Vagina (tissue), 2 donors: ENCODE measurements at places on chromosomes 3 and 15. TPM values are rescaled to one million over a fixed set of nuclear protein-coding genes. Genes with fewer than 3 reads are reported as not detected.

CADM2 gene
- total RNA-seq: 3.7 TPM

ATP2B2 gene
- total RNA-seq: 0.25 TPM

SNTN gene
- not detected for total RNA-seq

RGMA gene
- 21.6 TPM for total RNA-seq

CD200R1 gene
- 0.49 TPM for total RNA-seq

NANOGP8 gene
- not detected for total RNA-seq

PIGZ gene
- total RNA-seq: 9.8 TPM

VEPH1 gene
- 2.7 TPM for total RNA-seq

GAP43 gene
- 4.9 TPM for total RNA-seq

DNA sequence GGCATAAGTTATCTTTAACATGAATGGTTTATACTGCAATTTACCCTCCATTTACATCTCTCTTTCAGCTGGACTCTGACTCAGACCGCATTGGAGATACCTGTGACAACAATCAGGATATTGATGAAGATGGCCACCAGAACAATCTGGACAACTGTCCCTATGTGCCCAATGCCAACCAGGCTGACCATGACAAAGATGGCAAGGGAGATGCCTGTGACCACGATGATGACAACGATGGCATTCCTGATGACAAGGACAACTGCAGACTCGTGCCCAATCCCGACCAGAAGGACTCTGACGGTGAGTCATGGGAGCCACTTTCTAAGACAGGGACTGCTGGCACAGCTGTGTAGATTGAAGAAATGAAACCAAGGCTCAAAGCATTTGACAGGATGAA is 11.6 kb downstream of the THBS1 start:
- no peak overlapping the region for H3K27ac ChIP-seq
- no peak for DNase-seq
- no peaks in the 10 kb centered on the region for H3K27me3 ChIP-seq
- H3K36me3 ChIP-seq: no peaks in the 10 kb centered on the region
- peaks cover 5% of the 10 kb centered on the region for H3K4me1 ChIP-seq
- H3K4me3 ChIP-seq: no peak overlapping the region

DNA sequence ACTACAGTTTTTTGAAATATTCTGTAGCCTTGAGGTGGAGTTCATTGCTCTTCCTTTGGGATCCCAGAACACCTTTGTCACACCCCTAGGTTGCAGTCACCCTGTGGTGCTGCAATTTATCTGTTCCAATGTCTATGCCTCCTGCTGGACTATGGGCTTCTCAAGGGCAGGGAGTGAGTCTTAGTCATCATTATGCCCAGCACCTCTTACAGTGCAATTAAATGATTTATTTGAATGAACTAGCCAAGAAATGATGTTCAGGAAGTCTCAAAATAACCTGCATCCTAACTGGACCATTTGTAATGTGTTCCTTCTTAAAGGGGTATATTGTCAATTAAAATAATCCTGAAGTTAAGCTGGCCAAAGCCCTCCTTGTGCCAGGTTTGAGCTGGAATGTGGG is 28.5 kb downstream of the SHC4 start:
- H3K36me3 ChIP-seq: no peaks in the 10 kb centered on the region
- H3K4me1 ChIP-seq: no peaks in the 10 kb centered on the region

- H3K4me1 ChIP-seq: no peaks in the 10 kb centered on the region
- no peaks in the 10 kb centered on the region for H3K27me3 ChIP-seq
- no peak overlapping the region for H3K27ac ChIP-seq
- DNase-seq: no peak
These were observed 108.9 kb upstream of the ZNF717 start for GRCh38 chr3:75894234-75894633.

DNA sequence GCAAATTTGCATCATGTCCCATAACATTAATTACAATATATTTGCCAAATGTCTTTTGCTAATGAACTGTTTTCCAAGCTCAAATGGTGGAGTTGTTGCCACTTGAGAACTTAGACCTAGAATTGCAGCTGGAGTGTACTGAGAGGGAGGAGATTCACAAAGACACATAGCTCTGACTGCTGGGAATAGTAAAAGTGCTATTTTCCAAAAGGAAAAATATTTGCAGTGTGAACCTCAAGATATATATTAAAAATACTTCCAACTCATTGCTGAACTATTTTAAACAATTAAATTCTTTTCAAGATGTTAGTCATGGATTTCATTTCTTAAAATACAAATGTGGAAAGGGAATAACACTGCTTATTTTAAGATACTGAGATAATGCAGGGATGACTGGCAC is 666.8 kb upstream of the ARPP21 start:
- no peak overlapping the region for H3K27ac ChIP-seq
- H3K4me3 ChIP-seq: no peak overlapping the region
- no peaks in the 10 kb centered on the region for H3K27me3 ChIP-seq

DNA sequence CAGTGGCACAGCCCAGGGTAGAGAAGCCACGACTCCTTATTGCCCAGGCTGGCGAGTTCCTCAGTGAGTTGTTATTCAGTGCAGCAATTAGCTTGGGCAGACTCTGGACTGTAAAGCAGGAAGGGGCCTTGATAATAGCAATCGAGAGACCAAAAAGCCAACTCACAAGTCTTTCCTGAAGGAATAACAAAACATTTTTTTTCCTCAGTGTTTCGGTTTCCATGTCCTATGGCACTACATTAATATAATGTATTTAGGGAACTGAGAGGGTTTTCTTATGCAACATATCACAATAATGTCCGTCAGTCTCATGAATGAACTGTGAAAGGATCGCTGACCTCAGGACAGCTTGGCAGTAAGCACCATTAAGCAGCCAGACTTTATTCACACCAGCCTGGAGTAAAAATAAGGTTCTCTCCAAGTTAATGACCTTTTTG is 248.9 kb upstream of the TBL1XR1 start:
- H3K27ac ChIP-seq: no peak overlapping the region
- DNase-seq: no peak

DNA sequence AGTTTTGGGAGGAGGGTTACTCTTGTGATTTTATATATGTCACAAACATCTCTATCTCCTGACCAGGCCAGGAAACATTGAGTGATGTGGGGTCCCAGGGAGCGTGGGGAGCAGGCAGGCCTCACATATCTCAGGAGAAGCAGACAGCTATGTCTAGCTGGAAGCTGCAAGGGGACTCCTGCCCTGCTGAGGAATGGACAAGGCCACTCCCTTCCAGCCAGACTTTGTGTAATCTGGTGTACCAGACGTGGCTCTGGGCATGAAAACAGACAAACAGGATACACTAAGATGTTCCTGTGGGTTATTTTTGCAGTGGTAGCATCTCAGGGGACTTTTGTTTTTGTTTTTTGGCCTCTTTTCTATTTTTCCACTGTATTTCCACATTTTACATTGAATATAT is 23.2 kb downstream of the CYP8B1 start:
- peaks cover 4% of the 10 kb centered on the region for H3K4me1 ChIP-seq
- H3K4me3 ChIP-seq: no peak overlapping the region
- no peaks in the 10 kb centered on the region for H3K36me3 ChIP-seq
- no peaks in the 10 kb centered on the region for H3K27me3 ChIP-seq
- no peak for DNase-seq

DNA sequence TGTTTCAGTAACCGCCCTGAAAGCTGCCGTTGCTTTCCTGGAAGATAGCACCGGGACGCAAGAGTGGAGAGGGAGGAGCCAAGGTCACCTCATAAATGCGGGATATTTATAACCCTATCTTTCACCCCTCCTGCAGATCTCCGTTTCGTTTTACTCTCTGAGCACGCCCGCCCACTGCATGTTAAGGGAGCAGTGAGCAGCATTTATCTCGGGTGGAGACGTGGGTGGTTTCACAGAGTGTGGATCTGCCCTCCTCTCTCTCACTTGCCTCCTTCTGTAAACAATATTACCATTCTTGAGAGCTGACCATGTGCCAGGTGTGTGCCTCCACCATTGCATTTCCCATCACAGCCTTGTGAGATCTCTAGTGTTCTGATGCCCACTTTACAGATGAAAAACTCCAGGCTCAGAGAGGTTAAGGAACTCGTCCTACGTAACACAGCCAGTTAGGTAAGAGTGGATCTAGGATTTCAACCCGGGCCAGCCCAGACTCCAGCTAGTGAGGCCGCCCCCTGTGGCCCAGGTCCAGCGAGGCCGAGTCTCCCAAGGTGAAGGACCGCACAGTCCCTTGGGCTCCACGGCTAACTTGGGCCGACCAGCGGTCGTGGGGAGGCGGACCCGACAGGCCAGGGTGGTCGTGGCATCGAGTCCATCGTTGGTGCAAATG is 16.9 kb upstream of the SEMA4B start:
- no peak for DNase-seq
- peak overlapping the region; percentile 91 for H3K4me3 ChIP-seq

DNA sequence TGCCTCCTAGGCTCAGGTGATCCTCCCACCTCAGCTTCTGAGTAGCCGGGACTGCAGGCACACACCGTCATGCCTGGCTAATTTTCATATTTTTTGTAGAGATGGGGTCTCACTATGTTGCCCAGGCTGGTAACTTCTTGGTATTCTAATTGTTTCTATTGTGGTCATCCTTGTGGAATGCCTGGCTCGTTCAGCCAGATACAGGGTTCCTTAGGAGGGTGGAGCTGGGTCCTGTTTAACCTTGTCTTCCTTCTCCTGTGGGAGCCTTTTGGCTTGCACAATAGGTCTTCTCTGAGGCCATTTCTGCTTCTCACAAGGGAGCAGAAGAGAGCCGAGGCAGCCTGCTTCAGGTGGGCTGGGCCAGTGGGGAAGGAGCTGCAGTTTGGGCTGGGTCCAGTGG is 15.7 kb downstream of the PLEKHO2 start:
- H3K36me3 ChIP-seq: no peaks in the 10 kb centered on the region
- no peak overlapping the region for H3K4me3 ChIP-seq
- H3K27me3 ChIP-seq: no peaks in the 10 kb centered on the region
- no peak for DNase-seq

DNA sequence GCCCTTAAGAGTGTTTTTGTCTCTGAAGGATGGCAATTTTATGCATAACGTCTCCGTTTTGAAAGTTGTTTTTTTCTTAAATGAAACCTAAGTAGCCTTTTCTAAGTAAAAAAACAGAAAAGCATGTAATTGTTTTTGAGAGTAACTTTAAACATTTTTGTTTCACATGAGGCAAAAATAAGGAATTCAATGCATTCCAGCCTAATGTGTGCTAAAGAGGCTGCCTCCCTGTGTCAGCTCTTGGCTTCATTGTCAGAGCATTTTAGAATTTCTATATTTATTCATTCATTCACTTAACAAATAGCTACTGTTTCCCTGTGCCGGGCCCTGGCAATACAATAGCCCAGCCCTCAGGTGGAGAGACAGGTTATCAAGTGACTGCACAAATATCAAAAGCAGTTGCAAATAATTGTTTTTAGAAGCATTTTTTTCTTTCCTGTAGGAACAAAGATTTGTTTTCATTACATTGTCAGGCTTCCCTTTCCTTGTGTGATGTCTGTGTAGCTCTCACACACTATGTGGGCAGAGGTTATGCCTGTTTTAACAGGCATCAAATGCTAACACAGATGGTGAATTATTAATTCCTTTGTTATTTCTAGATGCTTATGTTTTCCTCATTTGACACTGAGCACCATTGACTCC is 81.9 kb downstream of the CCK start:
- no peak overlapping the region for H3K27ac ChIP-seq
- H3K4me3 ChIP-seq: no peak overlapping the region
- DNase-seq: no peak
- peaks cover 7% of the 10 kb centered on the region for H3K4me1 ChIP-seq

- no peaks in the 10 kb centered on the region for H3K4me1 ChIP-seq
- DNase-seq: no peak
- H3K27me3 ChIP-seq: no peaks in the 10 kb centered on the region
- no peaks in the 10 kb centered on the region for H3K36me3 ChIP-seq
These were observed 204.7 kb upstream of the MCTP2 start for GRCh38 chr15:94026458-94027304.

DNA sequence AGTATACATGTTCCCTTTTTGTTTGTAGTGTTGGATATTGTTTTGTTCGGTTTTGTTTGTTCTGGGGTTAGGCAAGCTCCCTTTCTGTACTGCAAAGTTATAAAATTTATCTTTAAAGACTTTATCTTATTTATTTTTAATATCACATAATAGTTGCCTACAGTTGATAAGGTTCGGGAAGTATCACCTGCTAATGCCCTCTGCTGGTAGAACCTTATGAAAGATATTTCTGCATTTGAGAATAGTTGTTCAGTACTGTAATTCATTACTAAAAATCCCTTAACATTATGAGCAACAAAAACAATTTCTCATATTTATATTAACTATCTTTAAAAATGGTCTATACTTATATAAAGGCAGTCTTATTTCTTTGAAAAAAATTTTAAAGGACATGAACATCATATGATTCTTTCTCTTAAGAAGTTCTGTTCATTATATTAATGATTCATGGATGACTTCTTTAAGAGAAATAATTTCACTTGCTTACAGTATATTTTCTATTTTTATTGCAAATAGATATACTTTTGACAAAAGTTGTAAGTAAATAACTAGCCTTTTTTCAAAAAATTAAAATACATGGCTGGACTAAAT is 1126.8 kb downstream of the SI start:
- H3K27me3 ChIP-seq: no peaks in the 10 kb centered on the region
- no peak overlapping the region for H3K27ac ChIP-seq
- H3K4me3 ChIP-seq: no peak overlapping the region
- no peaks in the 10 kb centered on the region for H3K36me3 ChIP-seq
- no peaks in the 10 kb centered on the region for H3K4me1 ChIP-seq

DNA sequence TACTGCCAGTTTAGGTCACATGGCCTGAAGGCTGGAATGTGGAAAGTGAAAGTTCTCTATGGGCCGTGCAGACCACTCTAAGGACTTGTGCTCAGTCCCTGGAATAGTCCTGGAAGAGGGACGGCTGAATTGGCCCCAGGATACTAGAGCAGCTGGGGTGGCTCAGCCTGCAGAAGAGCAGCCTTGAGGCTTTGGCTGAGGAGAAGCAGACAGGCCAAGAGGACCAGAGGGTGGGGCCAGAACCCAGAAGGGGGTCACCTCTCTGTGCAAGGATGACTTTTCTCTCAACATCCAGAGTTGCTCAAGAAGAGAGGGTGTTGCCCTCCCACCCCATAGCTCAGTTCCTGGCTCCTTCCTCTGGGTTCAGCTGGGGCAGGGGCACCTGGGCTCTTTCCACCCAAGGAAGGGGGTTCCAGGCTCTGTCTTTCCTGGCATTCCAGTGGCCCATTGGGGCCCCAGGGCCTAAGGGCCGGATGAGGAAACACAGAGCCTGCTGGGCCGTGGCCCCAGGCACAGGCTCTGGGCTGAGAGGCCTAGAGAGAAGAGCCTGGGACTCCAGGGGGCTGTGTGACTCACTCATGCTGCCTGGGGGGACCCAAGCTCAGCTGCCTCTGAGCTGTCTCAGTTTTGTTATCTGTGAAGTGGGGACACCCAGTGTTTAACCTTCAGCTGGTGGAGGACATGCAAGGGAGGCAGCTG is 8.5 kb upstream of the FBLN2 start:
- H3K4me1 ChIP-seq: peaks cover 57% of the 10 kb centered on the region
- no peak for DNase-seq
- H3K4me3 ChIP-seq: no peak overlapping the region
- H3K27ac ChIP-seq: peak overlapping the region; percentile 85
- no peaks in the 10 kb centered on the region for H3K27me3 ChIP-seq
- H3K36me3 ChIP-seq: no peaks in the 10 kb centered on the region

DNA sequence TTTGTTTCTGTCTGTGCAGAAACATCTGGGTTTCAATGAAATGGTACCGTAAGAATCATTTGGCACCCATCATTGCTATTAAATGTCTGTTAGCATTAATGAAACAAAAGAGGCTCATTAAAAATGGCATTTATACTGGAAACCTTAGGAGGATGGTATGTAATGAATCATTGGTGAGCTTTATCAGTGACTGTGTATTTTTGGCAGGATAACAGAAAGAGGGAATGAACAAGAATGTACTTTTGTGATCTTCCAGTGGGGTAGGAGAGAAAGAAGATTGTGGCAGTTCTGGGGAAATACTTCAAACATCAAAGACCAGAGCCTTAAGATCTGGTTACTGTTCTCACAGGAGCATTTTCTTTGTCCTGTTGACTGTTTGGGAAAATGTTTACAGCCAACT is 4.7 kb upstream of the DCBLD2 start:
- no peak for DNase-seq
- H3K27me3 ChIP-seq: no peaks in the 10 kb centered on the region
- no peaks in the 10 kb centered on the region for H3K36me3 ChIP-seq
- no peaks in the 10 kb centered on the region for H3K4me1 ChIP-seq
- no peak overlapping the region for H3K27ac ChIP-seq
